ENCODE measurements at places on chromosomes 16 and 17.

- no peak overlapping the region for H3K4me3 ChIP-seq
- H3K4me1 ChIP-seq: no peaks in the 10 kb centered on the region
- H3K27ac ChIP-seq: no peak overlapping the region
- DNase-seq: peak; percentile 36
These were observed 28.2 kb upstream of the BRD7 start for GRCh38 chr16:50396761-50397535.

GRCh38 chr16:847151-847550, 46.6 kb upstream of the GNG13 start:
- no peaks in the 10 kb centered on the region for H3K27me3 ChIP-seq
- H3K27ac ChIP-seq: no peak overlapping the region
- no peaks in the 10 kb centered on the region for H3K36me3 ChIP-seq
- H3K4me1 ChIP-seq: no peaks in the 10 kb centered on the region
- DNase-seq: no peak

GRCh38 chr16:76837872-76838271, 353.1 kb upstream of the MON1B start:
- no peaks in the 10 kb centered on the region for H3K4me1 ChIP-seq
- no peaks in the 10 kb centered on the region for H3K27me3 ChIP-seq
- H3K27ac ChIP-seq: no peak overlapping the region
- no peak overlapping the region for H3K4me3 ChIP-seq
- no peak for DNase-seq

DNA sequence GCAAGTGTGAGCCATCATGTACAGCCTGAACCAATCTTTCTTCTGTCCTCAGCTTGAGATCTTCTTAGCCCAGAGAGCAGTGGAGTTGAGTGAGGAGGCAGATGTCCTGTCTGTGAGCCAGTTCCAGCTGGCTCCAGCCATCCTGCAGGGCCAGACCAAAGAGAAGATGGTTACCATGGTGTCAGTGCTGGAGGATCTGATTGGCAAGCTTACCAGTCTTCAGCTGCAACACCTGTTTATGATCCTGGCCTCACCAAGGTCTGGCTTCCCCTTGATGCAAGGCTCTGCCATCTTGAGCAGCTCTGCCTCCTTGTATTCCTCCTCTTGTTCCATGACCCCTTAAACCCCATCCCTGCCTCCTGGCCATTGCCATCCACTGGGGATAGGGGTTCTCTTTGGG, 9.6 kb downstream of the CDK5RAP3 start:
- no peak overlapping the region for H3K4me3 ChIP-seq
- H3K27ac ChIP-seq: no peak overlapping the region
- no peak for DNase-seq
- no peaks in the 10 kb centered on the region for H3K4me1 ChIP-seq
- H3K36me3 ChIP-seq: peaks cover 55% of the 10 kb centered on the region
- H3K27me3 ChIP-seq: no peaks in the 10 kb centered on the region

GRCh38 chr17:27511168-27511883, 55.1 kb downstream of the KSR1 start:
- DNase-seq: no peak
- H3K36me3 ChIP-seq: no peaks in the 10 kb centered on the region
- H3K4me1 ChIP-seq: peaks cover 29% of the 10 kb centered on the region
- H3K4me3 ChIP-seq: no peak overlapping the region

- no peak for DNase-seq
- no peak overlapping the region for H3K27ac ChIP-seq
- H3K4me3 ChIP-seq: no peak overlapping the region
- H3K4me1 ChIP-seq: peaks cover 25% of the 10 kb centered on the region
- H3K36me3 ChIP-seq: no peaks in the 10 kb centered on the region
These were observed 216.0 kb downstream of the SEC14L1 start for GRCh38 chr17:77356690-77357201.

- H3K36me3 ChIP-seq: no peaks in the 10 kb centered on the region
- no peaks in the 10 kb centered on the region for H3K4me1 ChIP-seq
- H3K27ac ChIP-seq: no peak overlapping the region
- DNase-seq: no peak
- H3K27me3 ChIP-seq: no peaks in the 10 kb centered on the region
These were observed 14.1 kb downstream of the AKAP1 start for GRCh38 chr17:57099165-57099564.

- H3K4me1 ChIP-seq: no peaks in the 10 kb centered on the region
- H3K27me3 ChIP-seq: peaks cover 4% of the 10 kb centered on the region
- H3K4me3 ChIP-seq: no peak overlapping the region
- no peaks in the 10 kb centered on the region for H3K36me3 ChIP-seq
These were observed 7.4 kb upstream of the DHX40 start for GRCh38 chr17:59558039-59558438.

GRCh38 chr17:64015447-64015846, 5.0 kb downstream of the ICAM2 start:
- peaks cover 8% of the 10 kb centered on the region for H3K27me3 ChIP-seq
- no peak for DNase-seq
- H3K27ac ChIP-seq: no peak overlapping the region
- H3K4me1 ChIP-seq: no peaks in the 10 kb centered on the region
- H3K36me3 ChIP-seq: no peaks in the 10 kb centered on the region
- H3K4me3 ChIP-seq: no peak overlapping the region

DNA sequence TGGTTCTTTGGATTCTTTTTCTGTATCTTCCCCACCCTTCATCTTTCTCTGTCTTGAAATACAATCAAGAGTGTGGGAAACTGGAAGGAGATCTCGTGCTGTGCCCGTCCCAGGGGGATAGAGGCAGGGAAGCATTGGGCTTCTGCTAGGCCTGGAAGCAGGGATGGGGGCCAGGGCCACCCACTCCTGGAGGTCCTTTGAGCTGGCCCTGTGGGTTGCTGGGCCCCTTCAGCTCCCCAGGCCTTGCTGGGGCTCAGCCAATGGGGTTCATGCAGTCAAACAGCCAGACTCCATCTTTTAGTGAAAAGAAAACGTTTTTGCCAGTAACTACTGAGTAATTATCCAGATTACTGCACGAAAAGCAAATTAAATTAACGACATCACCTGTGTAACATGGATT, 67.8 kb downstream of the CCDC182 start:
- H3K4me3 ChIP-seq: no peak overlapping the region
- H3K27ac ChIP-seq: no peak overlapping the region
- no peaks in the 10 kb centered on the region for H3K27me3 ChIP-seq
- DNase-seq: no peak
- peaks cover under 1% of the 10 kb centered on the region for H3K4me1 ChIP-seq

- H3K4me3 ChIP-seq: no peak overlapping the region
- no peaks in the 10 kb centered on the region for H3K27me3 ChIP-seq
- H3K27ac ChIP-seq: no peak overlapping the region
- H3K4me1 ChIP-seq: no peaks in the 10 kb centered on the region
- no peaks in the 10 kb centered on the region for H3K36me3 ChIP-seq
These were observed 37.6 kb upstream of the PIRT start for GRCh38 chr17:10875430-10875851.

DNA sequence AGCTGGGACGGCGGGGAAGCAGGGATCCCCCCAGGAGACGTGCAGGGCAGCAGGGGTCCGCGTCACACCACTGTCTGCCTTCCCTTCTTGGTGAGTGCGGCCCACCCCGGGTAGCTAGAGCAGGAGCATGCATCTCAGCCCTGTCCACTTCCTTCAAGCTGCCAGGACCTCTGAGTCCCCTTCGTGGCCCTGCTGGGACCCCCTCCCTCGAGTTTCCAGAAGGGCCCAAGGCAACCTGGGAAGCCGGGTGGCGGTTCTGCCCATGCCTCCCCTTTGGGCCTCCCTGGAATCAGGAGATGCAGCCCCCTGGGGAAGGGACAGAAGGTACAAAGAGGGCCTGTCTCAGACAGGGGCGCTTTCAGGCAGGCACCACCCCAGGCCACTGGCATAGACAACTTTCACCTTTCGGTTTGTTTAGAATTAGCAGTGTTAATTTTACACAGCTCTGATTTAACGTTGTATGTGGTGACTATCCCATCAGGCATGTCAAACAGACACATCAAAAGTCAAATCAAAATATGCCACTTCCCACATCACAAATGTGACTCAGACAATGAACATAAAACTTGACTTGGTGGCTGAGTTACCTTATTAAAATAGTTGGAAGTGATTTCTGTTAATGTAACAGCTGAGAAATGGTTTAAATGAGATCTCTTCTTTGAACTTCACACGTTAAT, 94.5 kb upstream of the METRNL start:
- H3K4me3 ChIP-seq: no peak overlapping the region
- peaks cover 5% of the 10 kb centered on the region for H3K4me1 ChIP-seq
- H3K27ac ChIP-seq: no peak overlapping the region
- DNase-seq: no peak
- no peaks in the 10 kb centered on the region for H3K36me3 ChIP-seq
- no peaks in the 10 kb centered on the region for H3K27me3 ChIP-seq

GRCh38 chr17:56111706-56112485, 41.4 kb upstream of the ANKFN1 start:
- no peak overlapping the region for H3K4me3 ChIP-seq
- no peaks in the 10 kb centered on the region for H3K36me3 ChIP-seq
- no peaks in the 10 kb centered on the region for H3K4me1 ChIP-seq
- peak; percentile 64 for DNase-seq
- H3K27me3 ChIP-seq: peaks cover 2% of the 10 kb centered on the region

DNA sequence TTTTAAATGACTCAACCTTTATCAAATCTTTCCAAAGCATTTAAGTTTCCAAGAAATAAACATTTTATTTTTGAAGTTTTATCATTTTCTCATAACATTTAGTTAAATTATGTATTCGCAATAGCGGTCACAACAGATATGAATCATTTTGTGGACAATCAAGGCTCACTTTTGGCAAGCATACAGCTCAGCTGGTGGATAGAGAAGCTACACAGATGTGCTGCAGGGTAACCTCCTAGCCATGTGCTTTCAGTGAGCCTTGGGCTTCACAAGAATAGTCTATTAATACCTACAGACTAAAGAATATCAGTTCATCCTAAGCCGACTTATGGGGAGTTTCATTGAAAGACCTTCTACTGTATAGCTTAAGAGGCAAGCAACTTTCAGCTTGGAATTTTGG, 144.8 kb downstream of the MRTFB start:
- no peaks in the 10 kb centered on the region for H3K27me3 ChIP-seq
- DNase-seq: no peak
- no peak overlapping the region for H3K27ac ChIP-seq
- H3K4me1 ChIP-seq: peaks cover 2% of the 10 kb centered on the region
- H3K4me3 ChIP-seq: no peak overlapping the region

DNA sequence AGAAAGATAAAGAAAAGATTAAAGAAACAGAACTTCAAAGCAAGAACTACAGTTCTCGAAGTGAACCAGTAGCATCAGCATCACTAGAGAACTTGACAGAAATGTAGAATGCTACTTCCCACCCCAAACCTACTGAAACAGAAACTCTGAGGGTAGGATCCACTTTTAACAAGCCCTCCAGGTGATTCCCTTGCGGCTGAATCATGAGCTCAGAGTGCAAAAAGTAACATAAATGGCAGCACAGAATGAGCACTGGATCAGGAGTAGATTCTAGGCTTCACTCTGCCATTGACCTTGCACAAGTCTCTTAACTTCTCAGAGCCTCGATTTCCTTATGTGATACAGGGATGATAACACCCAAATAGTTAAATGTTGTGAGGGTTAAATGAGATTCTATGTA, 5.8 kb downstream of the TOM1L2 start:
- H3K27me3 ChIP-seq: no peaks in the 10 kb centered on the region
- peaks cover 19% of the 10 kb centered on the region for H3K4me1 ChIP-seq
- no peak overlapping the region for H3K27ac ChIP-seq
- H3K4me3 ChIP-seq: no peak overlapping the region
- DNase-seq: no peak
- no peaks in the 10 kb centered on the region for H3K36me3 ChIP-seq

DNA sequence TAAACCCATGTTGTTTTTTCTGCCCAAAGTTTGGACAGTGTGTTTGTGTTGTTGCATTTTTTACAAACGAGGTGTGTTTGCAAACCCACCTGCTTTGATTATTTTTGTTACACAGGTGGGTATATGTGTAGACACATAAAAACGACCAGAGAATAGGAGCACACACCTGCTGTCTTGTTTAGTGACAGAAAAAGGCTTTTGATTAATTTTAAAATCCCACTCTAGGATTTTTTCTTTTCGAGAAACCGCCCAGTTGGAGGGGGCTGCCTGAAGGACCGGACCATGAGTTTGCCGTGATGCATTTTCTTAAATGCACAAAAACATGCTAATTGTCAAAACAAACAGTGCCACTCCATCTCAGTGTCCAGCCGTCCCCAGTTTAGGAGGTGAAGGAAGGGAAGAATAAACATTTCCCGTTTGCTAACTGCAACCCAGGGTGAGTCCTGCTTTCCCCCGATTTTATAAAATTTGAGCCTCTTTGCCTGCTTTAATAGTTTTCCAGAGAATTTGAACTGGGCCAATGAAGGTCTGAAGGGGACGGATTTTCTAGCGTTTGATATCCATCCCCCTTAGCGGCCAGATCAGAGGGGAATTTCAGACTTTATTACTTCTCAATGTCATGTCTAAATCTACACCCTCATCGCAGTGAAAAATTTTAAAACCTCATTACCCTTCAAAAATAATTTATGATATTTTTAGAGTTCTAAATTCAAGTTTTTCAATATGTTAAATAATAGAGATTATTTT, 3.2 kb downstream of the FOXC2 start:
- peaks cover 8% of the 10 kb centered on the region for H3K4me1 ChIP-seq
- H3K27ac ChIP-seq: no peak overlapping the region
- peak overlapping the region; percentile 98 for H3K4me3 ChIP-seq

GRCh38 chr16:58127634-58128033, 1.5 kb downstream of the CFAP20 start:
- H3K27me3 ChIP-seq: no peaks in the 10 kb centered on the region
- H3K36me3 ChIP-seq: no peaks in the 10 kb centered on the region
- H3K27ac ChIP-seq: peak overlapping the region; percentile 38
- DNase-seq: no peak
- peaks cover 16% of the 10 kb centered on the region for H3K4me1 ChIP-seq

- H3K36me3 ChIP-seq: no peaks in the 10 kb centered on the region
- H3K27me3 ChIP-seq: no peaks in the 10 kb centered on the region
- H3K27ac ChIP-seq: no peak overlapping the region
- no peak overlapping the region for H3K4me3 ChIP-seq
These were observed 94.3 kb upstream of the AXIN2 start for GRCh38 chr17:65655706-65656105.

GRCh38 chr17:3026125-3026855, 37.1 kb downstream of the OR1D5 start:
- H3K36me3 ChIP-seq: peaks cover 3% of the 10 kb centered on the region
- peaks cover 2% of the 10 kb centered on the region for H3K4me1 ChIP-seq
- H3K27ac ChIP-seq: no peak overlapping the region
- no peak for DNase-seq
- no peaks in the 10 kb centered on the region for H3K27me3 ChIP-seq

- H3K27ac ChIP-seq: no peak overlapping the region
- H3K36me3 ChIP-seq: no peaks in the 10 kb centered on the region
- DNase-seq: no peak
- H3K4me1 ChIP-seq: no peaks in the 10 kb centered on the region
- H3K27me3 ChIP-seq: no peaks in the 10 kb centered on the region
These were observed 111.5 kb upstream of the ELAC2 start for GRCh38 chr17:13129356-13129755.

All from IMR-90 (cell line).